ENCODE measurements at places on chromosomes 11 and 22.

DNA sequence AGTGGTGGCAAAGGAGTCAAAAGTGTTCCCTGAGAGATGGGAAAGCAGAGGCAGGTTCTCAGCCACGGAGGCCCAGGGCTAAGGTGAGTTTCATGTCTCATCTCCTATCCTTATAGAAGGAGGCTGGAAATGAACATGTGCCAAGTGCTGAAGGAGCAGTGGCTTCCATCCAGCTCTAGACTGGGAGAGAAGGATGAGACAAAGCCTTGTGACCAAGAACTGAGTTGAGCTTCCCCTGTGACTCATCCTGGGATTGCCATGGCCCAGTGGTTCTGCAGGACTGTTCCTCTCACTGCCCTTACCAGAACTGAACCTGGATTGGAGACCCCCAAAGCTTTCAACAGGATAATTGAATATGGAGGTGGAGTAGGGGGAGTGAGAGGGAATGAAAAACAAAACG lies 16.7 kb upstream of the OR9Q1 start:
- no peak for DNase-seq

DNA sequence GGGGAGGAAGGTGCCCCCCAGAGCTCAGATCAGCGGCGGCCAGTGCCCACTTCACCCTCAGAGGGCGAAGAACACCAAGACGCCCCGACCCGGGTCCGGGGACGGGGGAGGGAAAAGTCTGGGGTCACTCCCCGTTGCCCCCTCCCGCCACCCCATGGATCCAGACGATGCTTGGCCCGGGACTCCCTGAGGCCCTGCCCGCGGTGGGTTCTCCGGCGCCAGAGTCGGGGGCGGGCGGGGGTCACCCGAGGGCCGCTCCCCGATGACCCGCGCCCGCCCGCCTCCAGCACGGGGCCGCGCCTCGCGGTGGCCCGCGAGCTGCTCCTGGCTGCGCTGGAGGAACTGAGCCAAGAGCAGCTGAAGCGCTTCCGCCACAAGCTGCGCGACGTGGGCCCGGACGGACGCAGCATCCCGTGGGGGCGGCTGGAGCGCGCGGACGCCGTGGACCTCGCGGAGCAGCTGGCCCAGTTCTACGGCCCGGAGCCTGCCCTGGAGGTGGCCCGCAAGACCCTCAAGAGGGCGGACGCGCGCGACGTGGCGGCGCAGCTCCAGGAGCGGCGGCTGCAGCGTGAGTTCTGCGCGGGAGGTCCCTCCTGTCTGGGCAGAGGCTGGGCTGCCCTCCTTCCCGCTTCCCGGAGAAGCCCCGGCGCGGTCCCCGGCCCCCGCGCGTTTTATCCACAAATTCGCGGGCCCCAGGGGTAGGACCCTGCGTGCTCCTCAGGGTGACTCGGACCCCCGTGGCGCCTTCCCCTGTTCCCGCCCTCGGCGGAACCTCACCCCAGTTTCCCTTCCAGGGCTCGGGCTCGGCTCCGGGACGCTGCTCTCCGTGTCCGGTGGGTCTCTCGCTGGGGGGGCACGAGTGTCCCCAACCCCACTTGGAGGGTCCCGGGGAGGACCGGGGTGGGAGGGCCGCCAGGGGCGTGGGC lies 1.1 kb downstream of the NLRP6 start:
- no peak for DNase-seq

DNA sequence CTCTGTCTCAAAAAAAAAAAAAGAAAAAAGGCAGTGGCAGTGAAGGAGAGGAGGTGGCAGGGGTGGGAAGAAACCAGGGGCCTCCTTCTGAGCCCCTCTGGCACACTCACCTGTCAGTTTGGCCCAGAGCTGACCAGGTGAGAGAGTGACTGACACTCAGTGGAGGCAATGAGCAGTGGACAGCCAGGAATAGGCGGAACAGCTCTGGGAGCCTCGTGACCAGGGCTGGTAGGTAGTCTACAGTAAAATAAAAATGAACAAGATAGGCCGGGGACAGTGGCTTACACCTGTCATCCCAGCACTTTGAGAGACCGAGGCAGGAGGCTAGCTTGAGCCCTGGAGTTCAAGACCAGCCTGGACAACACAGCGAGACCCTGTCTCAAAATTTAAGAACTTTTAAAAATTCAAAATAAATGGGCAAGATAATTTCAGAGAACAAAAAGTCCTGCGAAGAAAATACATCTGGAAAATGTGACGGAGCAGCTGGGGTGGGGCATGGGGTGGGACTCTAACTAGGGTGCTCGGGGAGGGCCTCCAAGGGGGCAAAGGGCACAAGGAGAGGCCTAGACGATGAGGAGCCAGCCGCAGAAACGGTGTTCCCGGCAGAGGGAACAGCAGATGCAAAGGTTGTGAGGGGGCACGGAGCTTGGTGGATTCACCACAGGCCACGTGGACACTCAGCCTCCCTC lies 3.8 kb upstream of the PDXP start:
- no peak for DNase-seq

GRCh38 chr11:1209371-1210057 lies 13.4 kb upstream of the MUC5B start:
- no peak for DNase-seq

DNA sequence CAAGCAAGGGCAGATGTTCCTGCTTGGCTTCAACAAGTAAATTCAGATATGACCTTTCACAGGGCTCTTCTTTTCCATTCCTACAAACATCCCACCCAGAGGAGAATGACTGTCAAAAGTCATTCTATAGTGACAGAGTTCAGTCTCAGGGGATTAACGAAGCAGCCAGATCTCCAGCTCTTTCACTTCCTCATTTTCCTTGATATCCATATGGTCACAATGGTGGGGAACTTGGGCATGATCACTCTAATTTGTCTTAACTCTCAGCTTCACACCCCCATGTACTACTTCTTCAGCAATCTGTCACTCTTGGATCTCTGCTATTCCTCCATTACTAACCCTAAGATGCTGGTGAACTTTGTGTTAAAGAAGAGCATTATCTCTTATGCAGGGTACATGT lies 15.0 kb upstream of the OR8B8 start:
- no peak for DNase-seq

Data from BJ (cell line).